GM18507 (cell line): ENCODE measurements at places on chromosomes 12 and 14.

DNA sequence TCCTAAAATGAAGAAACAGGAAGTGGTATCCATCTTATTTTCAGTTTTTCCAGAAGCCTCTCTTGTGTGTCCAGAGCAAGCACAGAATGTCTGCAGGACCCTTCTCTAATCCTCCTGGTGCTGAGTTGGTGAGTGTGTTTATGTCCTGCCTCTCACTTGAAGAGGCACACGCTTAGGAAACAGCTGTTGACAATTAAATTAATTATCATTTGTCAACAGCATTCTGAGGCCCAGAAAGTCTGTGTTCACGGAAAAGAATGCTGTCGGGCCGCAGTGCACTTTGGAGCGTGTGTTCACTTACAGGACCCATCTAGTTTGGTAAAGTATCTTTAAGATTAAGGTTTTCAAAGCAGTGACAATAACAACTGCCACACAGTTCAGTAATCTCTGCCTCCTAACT lies 70.5 kb downstream of the LMNTD1 start:
- no peak for DNase-seq

DNA sequence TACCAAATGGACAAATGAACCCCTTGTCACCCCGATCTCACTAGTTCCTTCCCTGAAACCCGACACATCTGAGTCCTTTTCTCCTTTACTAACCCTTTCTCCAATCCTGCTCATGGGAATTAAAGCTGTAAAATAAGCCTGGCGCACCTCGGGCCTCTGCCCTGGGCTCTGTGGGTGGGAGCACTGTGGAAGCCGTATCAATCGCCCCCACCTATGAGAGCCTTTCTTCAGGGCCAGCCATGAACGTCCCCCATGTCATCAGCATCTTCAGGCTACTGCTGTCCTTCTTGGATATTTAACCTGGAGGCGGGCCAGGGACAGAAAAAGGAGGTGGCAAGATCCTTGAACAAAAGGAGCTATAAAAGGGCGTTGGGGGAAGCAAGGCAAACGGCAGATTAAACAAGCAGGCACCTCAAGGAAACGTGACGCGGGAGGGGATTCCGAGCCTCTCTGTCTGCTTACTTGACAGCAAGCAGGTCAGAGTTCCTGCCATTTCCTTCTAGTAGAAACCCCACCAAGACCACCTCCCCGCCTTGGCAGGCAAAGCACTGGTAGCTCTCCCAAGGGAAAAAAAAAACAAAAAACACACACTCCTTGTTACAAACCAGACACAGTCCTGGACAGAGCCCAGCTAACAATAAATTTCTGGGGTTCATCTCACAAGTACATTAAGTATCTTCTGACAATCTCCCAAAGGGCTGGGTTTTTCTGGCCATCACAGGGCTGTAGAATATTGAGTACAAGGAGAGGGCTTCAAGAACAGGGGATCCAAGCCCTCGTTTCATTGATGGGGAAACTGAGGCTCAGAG lies 62.9 kb downstream of the DPF3 start:
- no peak for DNase-seq

GRCh38 chr12:68620519-68621471 lies 10.1 kb downstream of the RAP1B start:
- no peak for DNase-seq

- no peak for DNase-seq
Measured at GRCh38 chr12:2290091-2290490, 237.3 kb downstream of the CACNA1C start.

DNA sequence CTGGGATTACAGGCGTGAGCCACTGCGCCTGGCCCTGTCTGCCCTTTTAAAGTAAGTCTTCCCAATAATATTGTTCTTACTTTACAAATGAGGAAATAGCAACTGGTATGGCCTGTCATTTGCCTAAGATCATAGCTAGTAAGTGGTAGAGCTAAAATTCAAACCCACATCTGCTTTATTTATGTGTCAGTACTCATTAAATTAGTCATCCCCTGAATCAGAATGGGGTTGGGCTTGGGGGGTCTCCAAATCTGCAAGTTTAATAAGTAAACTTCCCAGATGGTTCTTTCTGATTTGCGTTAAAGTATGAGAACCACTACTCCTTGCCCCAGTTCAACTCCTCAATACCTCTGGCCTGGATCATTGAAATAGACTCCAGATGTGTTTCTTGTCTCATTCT lies 96.2 kb downstream of the FAR2 start:
- DNase-seq, result no peak

DNA sequence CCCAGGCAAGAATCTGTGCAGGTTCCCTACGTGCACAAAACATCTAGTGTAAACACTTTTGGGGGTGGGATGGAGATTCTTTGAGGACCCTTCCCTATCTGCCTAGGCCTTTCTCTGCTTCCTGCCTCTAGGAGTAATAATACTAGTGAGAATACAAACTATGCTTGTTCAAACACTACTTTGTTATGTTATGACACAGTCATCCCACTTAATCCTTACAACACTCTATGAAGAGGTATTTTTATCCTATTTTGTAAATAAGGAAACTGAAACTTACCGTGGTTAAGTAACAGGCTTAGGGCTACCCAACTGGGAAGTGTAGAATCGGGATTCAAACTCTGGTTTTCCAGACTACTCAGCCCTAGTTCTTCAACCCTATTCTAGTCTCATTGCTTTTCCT lies 96.5 kb downstream of the KCNA5 start:
- no peak for DNase-seq

- no peak for DNase-seq
Measured at GRCh38 chr12:103854372-103854973, 13.4 kb upstream of the NT5DC3 start.

- DNase-seq, result no peak
Measured at GRCh38 chr12:95351748-95352147, 122.2 kb upstream of the METAP2 start.

DNA sequence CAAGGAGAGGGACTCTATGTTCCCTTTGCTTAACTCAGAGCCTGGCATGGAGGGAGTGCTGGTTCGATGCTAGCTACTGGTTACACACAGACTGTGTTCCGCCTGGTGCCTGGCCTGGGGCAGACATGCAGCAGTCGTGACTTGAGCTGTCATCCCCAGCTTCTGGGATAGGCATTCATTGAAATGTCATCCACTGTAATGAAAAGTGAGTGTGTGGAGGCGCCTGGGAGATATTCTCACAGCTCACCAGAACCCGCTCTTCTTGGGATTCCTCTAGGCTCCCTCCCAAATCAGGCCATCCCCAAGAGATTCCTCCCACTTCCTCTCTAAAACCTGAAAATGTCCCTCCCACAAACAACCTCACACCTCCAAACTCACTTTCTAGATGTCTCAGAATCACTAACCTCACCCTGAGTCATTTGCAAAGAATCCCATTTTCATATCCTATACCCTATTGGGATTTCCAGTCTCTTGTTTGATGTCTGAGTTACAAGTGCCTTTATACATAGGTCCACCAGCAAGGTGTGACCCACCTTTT lies 82.8 kb downstream of the CRACR2A start:
- DNase-seq, result no peak

DNA sequence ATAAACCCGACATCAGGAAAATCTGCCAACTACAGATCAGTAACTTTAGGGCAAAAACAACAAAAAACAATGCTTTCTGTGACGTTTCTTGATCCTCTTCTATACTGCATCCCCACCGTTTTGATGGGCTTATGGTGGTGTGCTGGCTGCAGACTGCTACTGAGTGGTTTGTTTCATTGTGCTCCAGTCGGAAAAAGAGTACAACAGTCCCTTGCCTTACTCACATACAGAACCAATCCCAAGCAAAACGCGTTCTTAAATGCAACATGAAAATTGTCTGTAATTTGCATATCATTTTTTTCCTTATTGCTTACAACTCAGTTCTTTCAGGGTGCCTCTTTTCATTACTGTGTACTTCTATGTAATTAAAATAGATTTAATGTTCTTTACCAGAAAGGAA lies 2.3 kb downstream of the ETV6 start:
- DNase-seq, result no peak

DNA sequence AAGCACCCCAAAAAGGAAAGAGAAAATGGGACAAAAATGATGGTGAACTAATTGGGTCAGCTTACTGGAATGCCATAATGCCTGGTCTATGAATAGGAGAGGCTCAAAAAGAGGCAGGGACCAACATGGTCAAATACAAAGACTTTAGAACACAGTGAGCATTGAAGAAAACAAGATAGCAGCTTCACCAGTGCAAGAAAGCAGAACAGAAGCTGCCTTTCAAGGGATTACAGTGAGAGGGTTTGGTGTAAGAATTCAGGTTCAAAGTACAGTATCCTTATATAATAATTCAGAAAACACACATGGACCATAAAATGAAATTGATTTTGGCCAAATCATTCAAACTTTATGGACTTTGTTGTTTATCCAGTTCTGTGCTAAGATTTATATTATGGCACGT lies 162.1 kb downstream of the NAV3 start:
- DNase-seq, result no peak

- DNase-seq, result no peak
Measured at GRCh38 chr14:85466678-85467077, 63.3 kb upstream of the FLRT2 start.

DNA sequence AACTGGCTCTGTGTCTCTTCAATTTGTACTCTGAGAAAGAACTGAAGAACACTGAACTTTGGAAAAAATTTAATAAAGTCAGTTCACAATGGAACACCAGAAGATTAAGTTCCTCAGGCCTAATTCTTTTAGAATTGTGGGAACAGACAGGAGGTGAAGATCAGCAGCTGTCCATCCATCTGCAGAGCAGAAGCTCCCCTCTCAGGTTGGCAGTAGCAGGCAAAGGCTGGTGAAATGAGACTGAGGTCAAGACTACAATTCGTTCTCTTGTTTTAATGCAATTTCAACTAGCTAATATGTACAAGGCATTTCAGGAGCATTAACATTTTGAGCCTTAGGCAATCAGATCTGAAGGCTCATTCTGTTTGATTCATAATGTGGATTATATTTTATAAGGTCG lies 10.3 kb upstream of the TRHDE start:
- DNase-seq, result no peak

- DNase-seq, result no peak
Measured at GRCh38 chr12:112420740-112421139, 2.0 kb downstream of the PTPN11 start.
